Right ventricle myocardium inferior (tissue), 1 donor: ENCODE measurements at places on chromosomes 11 and 22. TPM values are rescaled to one million over a fixed set of nuclear protein-coding genes. Genes with fewer than 3 reads are reported as not detected.

DNA sequence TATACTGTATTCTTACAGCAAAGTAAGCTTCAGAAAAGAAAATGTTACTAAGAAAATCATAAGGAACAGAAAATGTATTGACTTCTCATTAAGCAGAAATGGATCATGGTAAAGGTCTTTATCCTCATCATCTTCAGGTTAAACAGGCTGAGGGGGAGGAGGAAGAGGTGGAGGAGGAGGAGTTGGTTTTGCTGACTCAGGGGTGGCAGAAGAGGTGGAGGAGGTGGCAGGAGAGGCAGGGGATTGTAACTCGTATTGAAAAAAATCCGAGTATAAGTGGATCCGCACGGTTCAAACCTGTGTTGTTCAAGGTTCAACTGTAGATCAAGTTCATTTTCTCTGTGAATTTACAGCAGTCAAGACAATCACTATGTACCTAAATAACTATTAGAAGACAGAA is 13.0 kb downstream of the GLB1L3 start:
- DNase-seq, result no peak

GRCh38 chr11:13962562-13963168 is at the start of gene SPON1:
SPON1 (plus strand) TSS chr11:13962723; CDS start chr11:13962905, 182 bp downstream.
- DNase-seq, result peak; percentile 73

- no peak for DNase-seq
Observed at GRCh38 chr22:36419912-36420882, 32.4 kb upstream of the MYH9 start.

DNA sequence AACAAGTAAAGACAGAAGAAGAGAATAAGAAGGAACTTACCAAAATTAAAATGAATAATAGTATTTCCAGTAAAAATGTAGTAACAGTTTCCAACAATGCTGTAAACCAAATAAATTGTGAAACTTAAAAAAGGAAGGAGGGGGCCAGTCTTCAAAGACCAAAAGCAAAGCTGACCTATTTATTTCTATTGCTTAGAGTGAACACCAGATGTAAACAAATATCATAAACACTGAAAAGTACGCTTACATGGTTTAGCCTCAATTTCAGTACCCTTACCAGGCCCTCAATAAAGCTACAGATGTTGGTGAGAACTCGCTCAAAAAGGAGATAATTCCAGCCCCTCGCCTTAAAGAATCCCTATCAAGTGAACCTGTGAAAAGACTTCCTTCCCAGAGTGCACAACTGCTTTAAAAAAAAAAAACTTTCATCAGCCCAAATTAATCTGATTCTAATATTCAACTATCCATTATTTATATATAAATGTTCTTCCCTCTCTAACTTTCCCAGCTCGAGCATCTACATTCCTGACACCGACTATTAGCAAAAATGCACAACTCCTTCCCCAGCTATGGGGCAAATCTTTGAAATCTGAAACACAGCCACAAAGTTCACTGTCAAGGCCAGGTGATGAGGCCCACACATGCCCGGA is 2.4 kb downstream of the PHF21A start:
- DNase-seq, result no peak

- DNase-seq, result no peak
Observed at GRCh38 chr11:75028321-75028720, 39.6 kb downstream of the NEU3 start.

DNA sequence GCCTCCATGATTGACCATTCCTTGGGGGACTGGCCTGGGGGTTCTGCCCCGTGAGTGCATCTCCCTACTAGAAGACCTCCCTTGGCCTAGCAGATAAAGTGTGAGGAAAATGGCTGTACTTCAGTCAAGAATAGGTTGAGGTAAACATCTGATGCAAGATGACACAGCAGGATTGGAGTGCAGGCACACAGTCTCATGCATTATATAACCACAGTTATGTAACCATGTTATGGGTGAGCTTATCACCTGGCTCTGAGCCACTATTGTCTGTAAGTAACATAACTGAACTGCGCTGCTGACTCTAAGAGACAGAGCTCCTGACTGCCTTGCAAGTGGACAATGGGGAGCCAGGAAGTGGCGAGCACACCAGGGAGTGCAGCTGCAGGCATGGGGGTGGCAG is 378.7 kb upstream of the ANO5 start:
- DNase-seq, result no peak

- no peak for DNase-seq
Observed at GRCh38 chr11:120792306-120792705, 231.6 kb upstream of the TBCEL start.

DNA sequence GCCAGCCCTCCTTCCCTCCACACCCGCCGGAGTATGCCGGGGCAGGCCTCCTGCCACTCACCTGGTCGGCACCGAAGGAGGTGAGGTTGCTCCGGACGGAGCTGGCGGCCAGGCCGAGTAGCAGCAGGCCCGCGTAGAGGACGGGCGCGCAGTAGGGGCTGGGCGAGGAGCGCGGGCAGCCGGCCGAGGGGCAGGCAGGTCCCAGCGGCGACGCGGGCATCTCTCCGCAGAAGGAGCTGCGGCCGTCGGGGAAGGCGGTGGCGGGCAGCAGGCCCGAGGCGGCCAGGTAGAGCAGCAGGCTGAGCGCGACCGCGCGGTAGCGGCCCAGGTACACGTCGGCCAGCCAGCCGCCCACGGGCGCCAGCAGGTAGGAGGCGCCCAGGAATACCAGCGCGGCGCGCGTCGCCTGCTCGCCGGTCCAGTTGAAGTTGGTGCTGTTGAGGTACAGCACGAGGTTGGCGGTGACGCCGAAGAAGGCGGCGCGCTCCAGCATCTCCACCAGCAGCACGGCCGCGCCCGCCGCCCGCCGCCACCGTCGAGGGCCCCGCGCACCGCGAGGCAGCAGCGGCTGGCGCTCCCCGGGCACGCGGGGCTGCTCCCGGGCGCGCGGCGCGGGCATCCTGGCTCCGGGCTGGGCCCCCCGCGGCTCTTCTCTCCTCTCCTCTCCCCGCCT is 907 bp downstream of the SLC15A3 start:
- DNase-seq, result no peak

- no peak for DNase-seq
Observed at GRCh38 chr11:73463359-73463758, 87.2 kb downstream of the RELT start.

DNA sequence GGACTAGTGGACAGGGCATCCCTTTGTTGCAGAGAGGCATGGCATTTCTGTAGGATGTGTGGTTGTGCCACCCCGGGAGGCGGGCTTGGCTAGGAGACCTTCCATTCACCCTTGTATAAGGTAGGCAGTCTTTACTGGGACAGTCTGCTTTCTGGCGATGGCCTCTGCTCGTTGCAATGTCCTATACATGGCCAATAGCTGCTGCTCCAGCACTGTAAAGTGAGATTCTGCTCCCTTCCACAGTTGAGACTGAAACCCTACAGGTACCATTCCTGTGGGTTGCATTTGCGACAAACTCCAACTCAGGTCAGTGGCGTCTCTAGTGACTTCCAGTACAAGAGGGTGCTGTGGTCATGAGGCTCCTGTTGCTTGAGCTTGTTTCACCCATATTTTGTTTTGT is 20.4 kb upstream of the APOL3 start:
- no peak for DNase-seq

GRCh38 chr11:62974848-62975522 is 9.8 kb downstream of the SLC22A6 start:
- DNase-seq, result peak; percentile 83

DNA sequence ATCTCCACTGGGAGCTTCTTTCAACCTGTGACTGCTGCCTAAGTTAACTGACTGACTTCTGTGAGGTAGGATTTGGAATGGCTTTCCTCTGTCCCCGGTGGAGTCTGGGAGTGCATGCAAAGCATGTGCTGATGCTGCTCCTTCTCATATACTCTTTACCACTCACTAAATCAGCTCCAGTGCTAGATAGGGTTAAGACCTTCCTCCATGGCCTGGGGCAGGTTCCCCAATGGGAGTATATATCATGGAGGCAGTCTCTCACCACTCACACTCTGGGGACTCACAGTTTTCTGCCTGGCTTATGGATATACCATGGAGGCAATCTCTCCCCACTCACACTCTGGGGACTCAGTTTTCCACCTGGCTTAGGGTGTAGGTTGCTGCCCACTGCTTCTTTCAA is 10.1 kb upstream of the FANCF start:
- no peak for DNase-seq

GRCh38 chr11:38278457-38279141 is 1680.6 kb upstream of the RAG2 start:
- DNase-seq, result peak; percentile 27

GRCh38 chr11:100785148-100785983 is 98.3 kb downstream of the ARHGAP42 start:
- no peak for DNase-seq

DNA sequence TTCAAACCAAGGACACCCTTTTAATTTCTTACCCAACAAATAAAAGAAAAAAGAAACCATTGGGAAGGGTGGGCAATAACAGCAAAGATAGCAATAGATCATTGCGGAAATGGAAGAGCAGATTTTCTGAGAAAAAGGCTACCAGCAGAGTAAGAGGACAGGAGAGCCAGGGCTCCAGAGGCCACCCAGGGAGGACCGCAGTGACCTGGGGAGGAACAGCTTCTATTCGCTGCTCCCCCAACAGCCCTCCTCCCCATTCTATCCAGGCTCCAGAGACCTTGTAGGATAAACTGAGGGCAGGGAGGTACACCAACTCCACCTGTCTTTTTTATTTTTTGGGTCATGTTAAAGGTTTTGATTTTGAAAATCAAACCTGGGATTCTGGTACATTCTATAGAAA is 59.8 kb downstream of the SYN3 start:
- no peak for DNase-seq

DNA sequence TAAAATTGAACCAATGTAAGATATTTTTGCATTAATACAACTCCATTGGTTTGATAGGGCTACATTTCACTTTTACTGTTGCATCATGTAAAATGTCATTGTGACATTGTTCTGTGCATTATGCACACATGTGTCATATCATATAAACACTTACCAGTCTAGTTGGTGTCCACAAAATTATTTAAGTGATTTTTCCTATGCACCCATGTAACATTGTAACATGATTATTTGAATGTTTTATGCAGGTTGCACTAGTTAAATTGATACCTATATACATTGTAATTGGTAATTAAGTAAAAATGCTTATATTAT is 9.6 kb upstream of the BIRC3 start:
- no peak for DNase-seq

DNA sequence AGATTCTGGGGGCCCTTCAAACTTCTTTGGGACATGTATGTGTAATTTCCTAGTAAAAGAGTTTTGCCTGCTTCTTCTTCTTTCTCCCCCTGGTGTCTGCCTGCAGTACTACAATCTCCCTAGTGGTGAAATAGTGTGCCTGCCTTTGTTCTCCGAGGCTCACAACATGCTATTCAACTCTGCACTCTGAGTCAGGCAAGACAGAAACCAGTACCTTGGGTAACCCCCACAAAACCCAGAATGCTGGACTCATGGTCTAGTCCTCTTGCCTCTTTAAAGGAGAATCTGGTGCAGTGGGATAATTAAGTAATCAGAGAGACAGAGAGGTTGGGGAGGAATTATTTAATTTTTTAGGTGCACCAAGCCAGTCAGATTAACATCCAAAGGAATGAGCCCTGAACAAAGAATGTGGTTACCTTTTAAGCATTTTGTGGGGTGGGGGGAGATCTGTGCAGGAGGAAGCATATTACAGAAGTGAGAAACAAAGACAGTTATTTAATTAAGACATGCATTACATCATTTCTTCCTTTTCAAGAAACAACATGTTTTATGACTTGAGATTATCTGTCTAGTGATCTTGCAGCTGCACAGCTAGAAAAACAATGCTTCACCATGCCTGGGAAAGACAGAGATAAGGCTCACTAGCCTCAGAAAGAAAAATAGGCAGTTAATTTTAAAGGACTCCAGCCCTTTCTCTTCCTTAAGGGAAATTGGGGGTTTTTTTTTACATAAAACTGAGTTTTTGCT is 11.0 kb upstream of the MS4A6A start:
- no peak for DNase-seq

DNA sequence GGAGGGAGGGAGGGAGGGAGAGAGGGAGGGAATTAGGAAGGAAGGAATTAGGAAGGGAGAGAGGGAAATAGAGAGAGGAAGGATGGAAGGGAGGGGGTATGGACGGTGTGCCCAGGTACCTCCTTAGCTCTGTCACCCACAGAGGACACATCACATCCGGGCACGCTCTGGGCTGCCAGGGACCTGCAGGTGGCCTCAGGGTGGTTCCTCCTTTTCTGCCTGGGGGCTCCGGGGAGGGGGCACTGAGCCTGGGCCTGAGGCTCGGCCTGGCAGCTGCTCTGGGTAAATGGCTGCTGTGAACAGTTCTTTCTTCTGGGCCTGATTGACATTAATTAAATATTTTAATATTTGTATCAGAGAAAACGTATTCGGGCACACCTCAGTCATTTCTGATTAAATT is 733.5 kb downstream of the BRD1 start:
- peak; percentile 41 for DNase-seq

- no peak for DNase-seq
Observed at GRCh38 chr22:24310969-24311368, 40.3 kb downstream of the SPECC1L start.

DNA sequence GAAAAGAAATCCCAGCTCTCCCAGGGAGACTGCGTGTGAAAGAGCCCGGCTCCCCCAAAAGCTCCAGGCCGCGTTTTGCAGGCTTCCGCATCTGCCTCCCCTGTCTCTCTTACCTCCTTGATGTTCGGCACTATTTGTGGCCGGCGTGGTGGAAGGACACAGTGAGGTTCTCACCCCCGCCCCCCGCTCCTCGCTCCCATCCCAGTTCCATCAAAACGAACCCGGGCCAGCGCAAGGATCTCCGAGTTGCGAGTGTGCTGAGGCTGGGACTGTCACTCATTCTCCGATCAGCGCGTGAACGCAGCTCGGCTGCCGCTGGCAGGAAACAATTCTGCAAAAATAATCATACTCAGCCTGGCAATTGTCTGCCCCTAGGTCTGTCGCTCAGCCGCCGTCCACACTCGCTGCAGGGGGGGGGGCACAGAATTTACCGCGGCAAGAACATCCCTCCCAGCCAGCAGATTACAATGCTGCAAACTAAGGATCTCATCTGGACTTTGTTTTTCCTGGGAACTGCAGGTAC is at the start of gene NCAM1:
NCAM1 (plus strand) TSS at position 275 of the 523 bp plus-strand sequence.
- DNase-seq, result peak; percentile 88

- no peak for DNase-seq
Observed at GRCh38 chr11:40306938-40307548, 1152.4 kb downstream of the LRRC4C start.

HTR3B gene
- total RNA-seq, result not detected

MMP7 gene
- not detected for total RNA-seq

OR4A16 gene
- not detected for total RNA-seq

SPDYC gene
- total RNA-seq, result not detected

TAF6L gene
- 8.2 TPM for total RNA-seq

OR5P2 gene
- not detected for total RNA-seq

BLID gene
- total RNA-seq, result not detected

GGT1 gene
- total RNA-seq, result 2.3 TPM

RIMBP3B gene
- total RNA-seq, result 0.08 TPM

OR2AG2 gene
- not detected for total RNA-seq

MS4A6A gene
- 64.0 TPM for total RNA-seq

PKDREJ gene
- 0.08 TPM for total RNA-seq

PRCP gene
- 43.4 TPM for total RNA-seq

CATSPERZ gene
- not detected for total RNA-seq

SLC17A6 gene
- not detected for total RNA-seq

ARHGAP20 gene
- 0.46 TPM for total RNA-seq

OR4C3 gene
- total RNA-seq, result not detected
